ENCODE measurements at places on chromosomes 5 and 9.

DNA sequence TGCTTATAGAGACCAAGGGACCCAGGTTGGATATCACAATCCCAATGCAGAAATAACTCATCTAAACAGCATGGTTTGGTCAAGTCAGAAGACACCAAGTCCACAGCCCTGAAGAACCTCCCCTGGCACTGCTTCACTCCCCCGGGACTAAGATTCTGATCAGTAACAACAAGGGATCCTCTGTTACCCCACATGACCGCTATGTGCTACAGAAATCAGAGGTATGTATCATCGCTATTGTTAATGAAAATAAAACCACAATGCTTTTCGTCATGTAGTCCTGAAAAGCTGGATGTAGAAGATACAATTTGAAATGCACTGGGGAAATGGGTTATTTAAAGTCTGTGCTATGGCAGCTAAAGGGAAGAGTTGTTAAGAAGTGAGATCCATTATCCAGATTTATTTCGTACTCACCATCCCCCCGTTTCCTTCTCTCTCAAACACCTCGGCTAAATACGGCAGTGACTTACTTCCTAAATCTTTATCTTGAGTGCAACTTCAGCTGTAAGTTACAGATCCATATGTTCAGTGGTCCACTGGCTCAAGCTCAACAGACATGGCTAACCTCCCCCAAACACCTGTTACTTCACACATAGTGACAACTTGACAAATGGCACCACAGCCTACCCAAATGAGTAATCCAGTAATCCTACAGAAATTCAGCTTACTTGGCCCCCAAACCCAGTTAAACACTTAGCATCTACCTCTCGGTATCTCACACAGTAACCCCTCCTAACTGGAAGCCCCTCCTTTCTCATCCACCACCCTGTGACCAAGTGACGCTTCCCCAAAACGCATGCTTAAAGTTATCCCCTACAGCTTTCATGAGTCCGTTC, 129.2 kb downstream of the MYO10 start:
- no peak for DNase-seq

GRCh38 chr5:137488974-137489373, 10.2 kb downstream of the SPOCK1 start:
- DNase-seq = no peak

- no peak for DNase-seq
These were observed 15.6 kb upstream of the GNA14 start for GRCh38 chr9:77663754-77664153.

- DNase-seq = no peak
These were observed 12.1 kb upstream of the PLEKHG4B start for GRCh38 chr5:79821-80220.

DNA sequence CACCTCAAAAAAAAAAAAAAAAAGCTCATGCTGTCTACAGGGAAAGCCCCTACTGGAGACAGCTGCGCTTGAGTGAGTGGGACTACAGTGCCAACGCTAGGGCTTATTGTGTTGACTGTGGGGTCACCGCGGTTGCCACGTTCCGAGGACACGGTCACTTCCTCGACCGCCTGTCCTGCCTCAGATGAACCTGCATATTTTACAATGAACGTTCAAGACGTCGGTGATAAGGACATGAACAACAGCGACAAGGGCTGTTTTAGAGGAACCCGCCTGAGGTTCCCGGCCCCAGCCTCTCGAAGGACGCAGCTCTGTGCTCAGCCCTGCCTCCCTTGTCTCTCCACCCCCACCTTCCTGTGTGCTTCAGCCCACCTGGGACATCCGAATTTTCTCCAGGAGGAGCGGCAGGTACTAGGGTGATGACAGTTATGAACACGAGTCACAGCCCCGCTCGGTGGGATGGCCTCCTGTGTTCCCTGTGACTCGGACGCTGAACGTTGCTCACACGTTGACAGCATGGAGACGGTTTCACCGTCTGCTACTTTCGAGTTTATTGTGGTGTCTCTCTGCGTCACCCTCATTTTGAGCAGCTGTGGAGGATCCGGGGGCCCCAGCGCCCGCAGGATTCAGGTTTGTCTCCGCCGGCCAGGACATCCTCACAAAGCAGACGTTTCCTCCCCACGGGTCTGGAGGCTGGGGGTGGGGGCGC, 11.3 kb upstream of the DIPK1B start:
- DNase-seq = peak; percentile 40

DNA sequence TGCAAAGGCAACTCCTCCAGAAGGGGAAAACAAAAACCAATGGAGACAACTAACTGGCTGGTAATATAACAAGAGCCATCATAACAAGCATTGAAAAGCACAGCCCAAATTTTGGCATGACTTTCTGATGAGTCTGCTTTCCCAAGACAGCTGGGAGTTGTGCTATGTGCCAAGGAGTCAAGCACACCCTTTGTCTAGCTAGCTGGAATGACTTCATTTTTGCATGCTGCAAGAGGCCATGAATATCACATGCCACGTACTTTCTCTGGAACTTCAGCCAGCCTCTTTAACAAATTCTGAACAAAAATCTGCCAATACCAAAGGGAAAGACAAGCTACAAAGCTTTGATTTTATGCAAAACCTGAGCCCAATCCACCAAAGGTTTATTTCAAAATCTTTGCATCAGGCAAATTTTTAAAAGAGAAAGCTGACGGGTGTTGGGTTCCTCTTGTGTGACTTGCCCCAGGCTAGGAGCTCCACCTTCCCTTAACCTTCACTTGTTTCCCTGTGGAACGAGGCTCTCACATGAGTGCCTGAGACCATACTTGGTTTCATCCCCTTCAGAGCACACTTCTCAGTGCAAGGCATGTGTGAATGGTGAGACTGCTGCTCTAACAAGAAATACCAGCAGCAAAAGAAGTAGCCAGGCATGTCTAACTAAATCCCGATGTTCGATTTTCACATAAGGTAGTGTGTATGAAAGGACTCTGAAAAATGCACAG, 47.3 kb downstream of the S1PR3 start:
- no peak for DNase-seq

DNA sequence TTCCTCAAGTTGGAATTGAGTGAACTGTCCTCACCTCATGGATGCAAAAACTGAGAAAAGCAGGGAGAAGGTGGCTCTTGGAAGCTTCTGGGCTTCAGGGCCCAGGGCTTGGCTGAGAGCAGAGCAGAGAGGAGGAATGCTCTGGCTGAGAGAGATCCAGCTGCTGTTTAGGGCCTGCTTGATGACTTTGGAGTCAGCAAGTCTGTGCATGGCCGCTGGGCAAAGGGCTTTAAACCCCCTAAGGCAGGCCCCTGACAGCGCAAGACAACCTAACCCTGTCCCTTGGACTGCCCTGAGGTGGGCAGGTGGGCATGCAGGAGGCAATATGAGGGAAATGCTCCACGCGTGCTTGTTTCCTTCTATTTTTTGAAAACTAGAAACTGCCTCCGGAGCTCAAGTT, 8.6 kb downstream of the STC2 start:
- DNase-seq = no peak

GRCh38 chr9:114151426-114151956, 3.8 kb upstream of the COL27A1 start:
- DNase-seq = no peak

DNA sequence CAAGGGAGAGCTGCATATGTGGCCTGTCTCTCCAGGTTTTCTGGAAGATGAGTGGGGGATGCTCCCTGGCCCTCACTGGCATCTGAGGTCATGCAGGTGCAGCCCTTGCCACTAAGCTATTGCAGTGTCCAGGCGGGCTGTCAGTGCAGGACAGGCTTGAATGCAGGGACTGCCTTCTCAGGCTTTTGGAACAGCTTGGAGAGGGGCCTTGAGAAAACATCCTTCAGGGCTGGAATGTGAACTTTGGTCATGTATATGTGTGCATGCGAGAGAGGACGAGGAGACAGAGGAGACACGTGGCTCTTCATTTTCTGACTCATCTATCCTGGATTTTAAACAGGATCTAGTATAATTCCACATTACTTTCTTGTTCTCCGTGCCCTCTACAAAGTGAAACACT, 90.3 kb downstream of the MACROH2A1 start:
- no peak for DNase-seq

- DNase-seq = no peak
These were observed 134.6 kb downstream of the OLFM1 start for GRCh38 chr9:135221951-135222631.

GRCh38 chr9:35691334-35691650, 1.6 kb upstream of the TPM2 start:
- peak; percentile 1 for DNase-seq

DNA sequence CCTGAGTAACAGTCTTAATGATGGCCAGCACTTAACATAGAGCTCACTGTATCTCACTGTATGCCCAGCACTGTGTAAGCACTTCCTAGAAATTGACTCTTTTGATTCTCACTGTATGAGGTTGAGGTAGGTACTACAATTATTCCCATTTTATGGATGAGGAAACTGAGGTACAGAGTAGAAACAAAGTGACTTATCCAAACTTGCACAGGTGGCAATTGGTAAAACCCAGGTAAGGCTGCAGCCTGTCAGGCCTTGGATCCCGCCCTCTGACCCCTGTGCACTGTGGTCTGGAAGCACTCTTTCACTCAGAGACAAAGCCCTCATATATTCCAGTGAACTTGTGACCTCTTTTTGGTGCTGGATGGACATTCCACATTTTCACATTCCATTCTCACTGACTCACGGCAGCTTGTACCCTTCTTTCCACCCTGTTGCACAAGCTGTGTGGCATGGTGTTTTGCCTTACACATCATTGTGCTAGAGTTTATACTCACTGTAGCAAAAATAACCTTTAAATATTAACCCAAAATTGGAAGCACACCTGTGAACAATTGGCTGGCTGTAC, 21.7 kb downstream of the ANKRD55 start:
- no peak for DNase-seq

GRCh38 chr9:82488313-82489200, 500.0 kb downstream of the SPATA31D1 start:
- no peak for DNase-seq

DNA sequence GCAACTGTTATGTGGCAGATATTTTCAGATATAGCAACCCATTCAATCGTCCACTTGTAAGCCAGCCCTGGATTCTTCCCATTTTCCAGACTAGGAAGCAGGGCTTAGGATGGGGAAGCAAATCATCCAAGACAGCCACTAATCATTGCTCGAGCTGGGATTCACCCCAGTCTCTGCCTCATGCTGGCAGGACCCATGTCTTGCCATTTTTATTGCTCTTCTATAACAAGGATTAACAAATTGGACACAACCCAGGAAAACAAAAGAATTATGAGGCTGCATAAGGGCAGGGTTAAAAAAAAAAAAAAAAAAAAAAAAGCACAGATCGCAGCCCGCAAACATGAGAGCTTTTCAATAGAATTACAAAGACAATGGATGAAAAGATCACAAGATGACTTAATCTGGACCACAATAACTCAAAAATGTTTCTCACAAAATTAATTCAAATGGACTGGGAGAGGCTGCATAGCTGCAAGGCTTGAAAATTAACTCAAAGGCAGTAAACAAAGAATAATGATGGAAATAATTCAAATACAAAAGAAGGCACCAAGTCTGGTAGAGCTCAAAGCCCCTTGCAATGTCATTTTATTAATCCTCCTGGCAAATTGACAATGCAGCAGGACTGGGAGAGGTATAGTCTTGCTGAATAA, 40.7 kb downstream of the ASTN2 start:
- DNase-seq = no peak
